Choroid plexus epithelial cell (primary cell): ENCODE measurements at places on chromosomes 3 and 15.

DNA sequence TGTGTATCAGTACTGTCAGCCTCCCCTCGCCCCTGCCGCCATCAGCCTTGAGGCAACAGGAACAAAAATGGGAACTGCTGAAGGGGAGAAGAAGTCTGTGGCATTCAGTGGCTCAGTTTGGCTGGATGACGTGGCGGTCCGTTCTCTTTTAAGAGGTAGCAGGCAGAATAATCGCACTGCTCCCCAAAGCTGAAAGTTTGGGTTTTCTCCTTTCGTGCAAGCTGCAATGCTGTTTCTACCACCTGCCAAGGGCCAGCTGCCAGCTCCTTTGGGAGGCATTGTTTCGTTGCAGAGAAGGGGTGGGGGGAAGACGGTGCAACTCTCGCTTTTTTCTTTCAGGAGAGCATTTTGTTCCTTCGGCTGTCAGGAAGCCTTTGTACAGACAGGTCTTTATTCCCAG lies 369.6 kb upstream of the RORA start:
- no peak for DNase-seq

- peak; percentile 22 for DNase-seq
Measured at GRCh38 chr3:114674036-114674435, 380.2 kb downstream of the TIGIT start.

- DNase-seq: no peak
Measured at GRCh38 chr3:98018301-98018700, 16.8 kb downstream of the GABRR3 start.

DNA sequence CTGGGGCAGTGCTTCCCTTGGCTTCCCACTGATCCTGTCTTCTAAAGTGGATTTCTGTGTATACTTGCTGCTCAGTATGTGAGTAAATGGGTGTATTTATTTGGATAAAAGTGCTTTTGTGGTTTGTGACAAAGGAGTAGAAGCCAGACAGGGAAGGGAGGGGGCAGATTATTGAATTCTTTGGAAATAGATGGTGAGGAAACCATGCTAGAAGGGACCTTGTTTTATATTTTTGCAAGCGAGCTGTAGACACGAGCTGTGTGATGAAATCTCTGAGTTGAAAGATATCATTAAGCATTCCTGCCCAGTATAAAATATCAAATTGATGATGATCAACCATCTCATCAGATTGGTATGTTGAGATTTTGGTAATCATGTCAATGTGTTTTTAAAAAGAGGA lies 68.9 kb downstream of the DUT start:
- DNase-seq: peak; percentile 53

- DNase-seq: no peak
Measured at GRCh38 chr3:194099215-194099614, 36.7 kb upstream of the HES1 start.

- DNase-seq: no peak
Measured at GRCh38 chr3:42731476-42732195, 29.0 kb upstream of the HHATL start.

DNA sequence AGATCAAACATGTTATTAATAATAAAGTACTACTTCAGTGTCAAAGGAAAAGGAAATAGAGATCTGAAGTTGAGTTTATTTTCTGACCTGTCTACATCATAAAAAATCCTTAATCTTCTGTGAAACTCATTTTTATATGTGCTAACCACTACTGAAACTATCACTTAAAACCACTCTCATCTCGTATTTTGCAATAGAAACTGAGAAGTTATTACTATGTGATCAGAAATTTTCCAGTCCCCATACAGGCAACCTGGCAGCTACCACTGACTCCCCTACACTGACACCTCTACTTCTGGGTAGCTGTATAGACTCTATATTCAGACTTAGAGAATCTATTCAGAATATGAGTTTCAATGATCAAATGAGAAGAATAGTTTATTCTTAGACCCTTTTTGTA lies 8.3 kb downstream of the HDGFL3 start:
- DNase-seq: no peak

DNA sequence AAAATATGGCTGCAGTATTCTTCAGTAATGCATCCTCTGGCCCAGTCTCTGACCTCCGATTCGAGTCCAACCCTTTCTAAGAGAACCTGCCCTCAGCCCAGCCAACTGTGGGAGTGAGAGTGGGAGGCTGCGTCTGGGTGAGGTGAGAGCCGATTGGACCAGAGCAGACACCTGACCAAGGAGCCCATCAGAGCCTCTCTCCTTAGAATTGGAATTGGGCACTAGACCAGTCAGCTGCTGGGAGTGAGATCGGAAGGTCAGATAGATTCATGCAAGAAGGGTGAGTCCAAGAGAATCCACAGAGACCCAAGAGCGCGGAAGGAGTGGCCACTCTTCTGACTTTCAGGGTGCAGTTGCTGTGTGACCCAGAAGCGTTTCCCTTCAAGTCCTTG lies 10.2 kb downstream of the RASL12 start:
- no peak for DNase-seq

GRCh38 chr3:89506462-89507103 lies 399.2 kb downstream of the EPHA3 start:
- no peak for DNase-seq

- no peak for DNase-seq
Measured at GRCh38 chr3:24027946-24028345, 82.9 kb downstream of the NR1D2 start.

DNA sequence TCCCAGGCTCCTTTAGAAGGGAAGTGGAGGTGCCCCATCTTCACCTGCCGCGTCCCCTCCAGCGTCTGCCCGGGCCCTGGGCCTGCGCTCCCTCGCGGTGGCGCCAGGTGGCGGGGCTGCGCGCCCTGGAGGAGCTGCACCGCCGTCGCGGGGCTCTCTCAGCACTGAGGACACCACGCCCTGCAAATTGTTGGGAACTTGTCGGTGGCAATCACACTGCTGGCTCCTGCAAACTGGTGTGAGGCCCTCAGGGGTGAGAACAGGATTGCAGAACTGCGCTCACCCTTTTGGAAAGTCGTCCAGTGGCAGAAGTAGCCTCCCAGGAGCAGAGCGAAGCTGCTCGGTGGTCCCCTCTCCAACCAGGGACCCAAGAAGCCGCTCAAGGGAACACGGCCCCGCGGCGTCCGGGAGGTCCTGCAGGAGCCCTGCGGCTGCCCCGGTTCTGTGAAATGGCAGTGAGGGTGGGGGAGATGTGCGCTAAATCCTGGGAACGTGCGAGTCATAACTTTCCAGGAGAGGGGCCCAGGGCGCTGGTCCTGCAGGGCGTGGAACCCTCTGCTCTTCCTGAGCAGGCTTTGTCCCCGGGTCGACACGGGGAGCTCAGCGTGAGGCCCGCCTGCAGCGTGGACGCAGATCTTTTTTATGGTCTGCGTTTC lies 995 bp upstream of the LRRK1 start:
- DNase-seq: peak; percentile 71

DNA sequence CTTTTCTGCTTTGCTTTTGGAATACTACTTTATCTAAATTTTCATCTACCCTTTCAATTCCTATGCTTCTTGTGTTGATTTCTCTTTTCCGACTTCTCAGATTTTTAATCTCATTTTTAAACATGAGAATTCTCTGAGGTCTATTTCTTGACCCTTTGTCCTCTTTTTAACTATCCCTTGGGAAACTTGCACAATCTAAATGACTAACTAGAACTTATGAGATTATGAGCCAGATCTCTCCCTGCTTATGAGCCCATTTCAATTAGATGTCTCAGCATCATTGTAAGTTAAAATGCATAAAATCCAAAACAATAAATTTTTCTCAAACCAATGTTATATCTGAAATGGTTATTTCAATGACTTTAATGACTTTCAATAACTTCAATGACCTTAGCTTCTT lies 296.9 kb upstream of the AGTR1 start:
- peak; percentile 68 for DNase-seq

DNA sequence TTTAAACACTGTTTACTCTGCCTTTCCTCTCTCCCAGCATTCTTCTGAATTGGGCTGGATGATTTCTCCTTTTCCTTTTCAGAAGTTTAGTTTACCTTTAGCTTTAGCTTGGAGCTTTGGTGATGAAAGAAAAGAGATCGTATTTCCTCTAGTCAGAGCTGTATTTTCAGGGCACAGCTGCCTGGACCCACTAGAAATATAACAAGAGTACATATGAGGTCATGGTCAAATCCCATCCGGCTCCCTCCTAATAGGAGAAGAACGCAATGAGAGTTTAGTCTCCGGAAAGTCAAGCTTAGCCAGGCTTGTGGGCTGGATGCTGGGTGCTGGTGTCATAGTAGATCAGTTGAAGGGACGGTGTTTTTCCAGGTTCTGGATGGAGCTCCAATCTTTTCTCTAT lies 177.1 kb upstream of the PFN2 start:
- DNase-seq: peak; percentile 91

DNA sequence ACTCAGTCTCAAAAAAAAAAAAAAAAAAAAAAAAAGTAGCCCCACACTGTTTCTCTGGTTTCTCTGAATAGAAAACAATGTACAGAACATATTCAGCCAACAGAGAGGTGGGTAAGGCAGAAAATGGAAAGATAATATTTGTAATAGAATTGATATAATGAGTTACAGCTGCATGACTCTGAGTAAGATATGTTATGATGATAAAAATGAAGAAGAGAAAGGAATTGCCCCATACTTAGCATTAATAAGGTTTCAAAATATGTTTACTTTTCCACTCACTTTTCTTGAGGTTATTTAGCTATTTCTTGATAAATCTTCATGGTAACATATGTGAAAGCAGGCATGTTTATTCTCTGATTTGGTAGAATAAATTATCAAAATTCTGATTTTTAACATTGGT lies 100.9 kb upstream of the ROBO2 start:
- no peak for DNase-seq

- no peak for DNase-seq
Measured at GRCh38 chr15:80835336-80835735, 56.2 kb downstream of the CEMIP start.

DNA sequence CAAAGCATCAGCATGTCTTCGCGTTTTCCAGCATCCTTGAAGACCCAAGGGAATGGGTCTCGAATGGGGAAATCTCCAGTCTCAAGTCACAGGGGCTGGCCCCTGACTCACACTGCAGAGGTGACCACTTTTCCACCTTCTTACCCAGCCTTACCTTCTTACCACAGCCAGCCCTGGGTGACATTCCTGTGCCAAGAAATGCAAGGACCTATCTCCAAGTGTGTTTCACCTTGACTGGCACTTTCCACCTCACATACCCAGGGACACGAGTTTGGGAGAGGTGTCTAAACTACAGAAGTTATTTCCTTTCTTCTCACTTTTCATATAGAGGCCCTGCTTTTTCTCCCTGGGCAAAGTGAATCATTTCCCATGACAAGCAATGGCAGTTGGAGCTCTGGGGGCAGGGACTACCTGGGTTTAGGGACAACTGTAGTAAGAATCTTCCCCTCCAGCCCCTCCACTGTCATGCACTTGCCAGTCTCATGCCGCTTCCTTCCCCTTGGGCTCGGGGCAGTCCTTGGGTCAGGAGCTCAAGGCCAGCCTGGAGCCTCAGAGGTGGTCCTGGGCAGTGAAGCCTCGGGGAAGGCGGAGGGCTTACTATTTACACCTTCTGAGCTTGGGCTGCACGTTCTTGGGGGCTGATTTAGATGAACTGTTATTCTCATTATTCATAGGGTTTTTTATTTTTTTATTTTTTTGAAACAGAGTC lies 16.8 kb downstream of the PAQR5 start:
- no peak for DNase-seq

DNA sequence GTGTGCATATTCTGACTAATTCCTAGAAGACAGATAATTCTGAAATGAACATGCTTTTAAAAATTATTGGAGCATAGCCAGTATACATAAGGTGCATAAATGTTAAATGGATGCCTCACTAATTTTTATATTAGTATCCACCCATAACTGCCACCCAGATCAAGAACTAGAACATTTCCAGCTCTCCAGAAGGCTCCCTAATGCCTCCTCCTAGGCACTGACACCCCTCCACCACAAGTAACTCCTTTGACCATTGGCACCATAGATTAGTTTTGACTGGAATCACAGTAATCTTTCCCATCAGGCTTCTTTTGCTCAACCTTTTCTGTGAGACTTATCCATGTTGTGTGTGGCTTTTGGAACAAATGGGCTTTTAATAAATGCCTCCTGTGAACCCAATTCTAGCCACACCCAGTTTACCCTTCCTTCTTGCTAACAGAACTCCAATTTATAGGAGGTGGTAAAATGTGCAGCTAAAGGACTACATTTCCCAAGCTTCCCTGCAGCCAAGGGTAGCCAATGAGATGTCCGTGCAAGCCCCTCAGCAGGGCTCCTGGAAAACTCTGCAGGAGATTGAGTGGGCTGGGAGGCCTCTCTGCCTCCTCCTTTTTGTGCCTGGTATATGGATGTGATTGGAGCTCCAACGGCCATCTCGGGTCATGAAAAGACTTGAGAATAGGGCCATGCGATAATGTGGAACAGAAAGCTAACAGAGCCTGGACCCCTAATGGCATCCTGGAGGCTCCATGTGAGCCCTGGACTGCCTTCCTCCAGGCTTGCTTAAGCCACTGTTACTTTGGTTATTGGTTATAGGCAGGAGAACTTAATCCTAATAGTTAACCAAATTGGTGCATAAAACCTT lies 322.6 kb upstream of the TLE3 start:
- peak; percentile 13 for DNase-seq

DNA sequence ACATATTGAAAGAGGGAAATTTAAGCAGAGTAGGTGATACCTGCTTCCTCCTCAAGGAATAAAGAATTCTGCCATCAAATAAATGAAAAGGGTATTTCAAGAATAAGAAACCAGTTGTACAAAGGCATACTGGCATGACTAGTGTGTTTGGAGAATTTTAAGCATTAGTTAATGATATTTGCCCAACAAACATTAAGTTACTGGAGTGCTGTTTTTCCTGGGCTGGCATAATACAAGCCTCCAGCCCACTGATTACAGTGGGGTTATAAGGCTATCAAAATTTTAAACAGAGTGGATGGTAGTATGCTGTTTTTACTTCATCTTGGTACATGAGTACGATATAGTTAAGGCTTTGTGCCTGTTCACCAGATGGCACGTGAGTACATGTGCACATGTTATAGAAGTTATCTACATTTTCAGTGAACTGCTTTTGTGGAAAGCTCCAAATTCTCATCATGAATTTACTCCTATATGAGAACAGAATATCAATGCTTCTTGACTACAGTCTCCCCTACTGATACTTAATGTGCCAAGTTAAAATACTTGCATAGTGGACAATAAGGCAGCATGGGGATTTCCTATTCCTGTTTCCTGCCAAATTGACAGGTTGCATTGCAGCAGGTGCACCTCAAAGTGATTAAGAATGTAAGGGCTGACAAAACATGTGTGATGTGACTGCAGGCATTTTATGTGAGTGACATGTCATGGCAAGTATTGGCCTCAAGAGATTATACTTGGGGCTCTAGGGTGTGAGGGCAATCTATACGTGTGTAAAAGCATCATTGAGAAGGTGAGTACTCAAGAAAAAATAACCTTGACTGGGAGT lies 14.9 kb downstream of the NAALADL2 start:
- DNase-seq: no peak

GRCh38 chr15:99016680-99017321 lies 9.2 kb upstream of the PGPEP1L start:
- peak; percentile 22 for DNase-seq

DNA sequence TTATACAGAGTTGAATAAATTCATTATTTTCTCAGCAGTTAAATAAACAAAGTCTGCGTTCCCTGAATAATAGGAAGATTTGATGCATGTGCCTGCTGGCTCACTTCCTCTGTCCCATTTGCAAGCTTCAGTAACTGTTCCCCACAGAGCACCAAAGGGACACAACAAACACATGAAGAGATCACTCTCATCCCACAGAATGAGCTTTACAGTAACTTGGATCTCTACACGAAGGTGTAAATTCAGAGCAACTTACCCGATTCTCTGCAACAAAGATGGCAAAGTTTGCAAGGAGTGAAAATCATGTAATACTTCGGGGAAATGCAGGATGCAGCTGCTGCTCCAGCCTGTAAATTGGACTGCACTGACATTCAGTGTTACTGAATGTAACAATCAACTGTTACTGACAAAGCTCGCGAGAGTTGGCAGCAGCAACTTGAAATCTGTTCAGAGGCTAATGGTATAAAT lies at the start of gene BCHE:
Gene BCHE, minus strand, starts transcription at position 366 of the 468 bp plus-strand sequence. CDS start 6,390 bp downstream, outside the sequence.
- DNase-seq: peak; percentile 78
